HT-29 (cell line): ENCODE measurements at places on chromosomes 3 and 15.

DNA sequence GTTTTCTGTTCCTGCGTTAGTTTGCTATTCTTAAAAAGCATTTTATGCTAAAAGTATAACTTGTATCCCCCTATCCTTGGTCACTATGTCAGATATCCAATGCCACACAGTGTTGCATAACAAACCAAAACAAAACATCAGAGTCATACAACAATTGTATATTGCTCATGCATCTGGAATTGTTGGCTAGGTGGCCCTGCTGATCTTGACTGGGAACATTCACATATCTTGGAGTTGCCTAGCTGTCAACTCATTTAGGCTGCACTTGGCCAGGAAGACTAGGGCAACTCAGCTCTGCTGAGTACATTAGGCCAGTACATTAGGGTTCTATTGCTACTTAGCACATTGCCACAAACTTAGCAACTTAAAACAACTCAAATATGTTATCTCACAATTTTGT, 706.5 kb upstream of the UBE2E2 start:
- DNase-seq = no peak

DNA sequence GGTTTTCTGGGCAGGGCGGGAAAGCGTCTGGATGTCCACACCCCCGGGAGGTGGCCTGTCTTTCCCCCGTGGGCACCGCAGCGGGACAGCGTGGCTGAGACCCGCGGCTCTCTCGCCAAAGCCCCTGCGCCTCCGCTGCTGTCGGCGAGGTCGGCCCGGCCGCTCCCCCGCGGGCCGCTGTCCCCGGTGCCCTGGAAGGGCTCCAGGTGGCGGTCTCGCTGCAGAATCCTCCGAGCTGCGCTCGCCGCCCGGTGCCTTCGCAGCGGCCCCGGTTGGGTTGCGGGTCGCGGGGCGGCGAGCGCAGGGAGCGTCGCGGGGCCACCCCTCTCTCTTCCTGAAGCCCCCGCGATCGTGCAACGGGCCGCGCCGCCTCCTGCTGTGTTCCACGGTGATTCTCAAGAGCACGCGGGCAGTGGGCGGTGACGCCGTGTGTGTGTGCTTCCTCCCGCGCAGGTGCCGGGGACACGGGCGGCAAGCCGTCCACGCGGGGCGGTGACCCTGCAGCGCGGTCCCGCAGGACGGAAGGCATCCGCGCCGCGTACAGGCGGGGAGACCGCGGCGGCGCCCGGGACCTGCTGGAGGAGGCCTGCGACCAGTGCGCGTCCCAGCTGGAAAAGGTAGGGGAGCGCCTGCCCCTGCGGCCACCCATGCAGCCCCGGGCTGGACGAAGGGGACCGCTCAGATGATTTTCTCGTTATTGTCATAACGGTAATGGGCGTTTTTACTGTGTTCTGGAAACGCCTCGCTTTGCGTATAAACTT, 54.4 kb downstream of the LRRK1 start:
- DNase-seq = no peak

GRCh38 chr15:81843226-81843625, 202.6 kb downstream of the MEX3B start:
- DNase-seq = no peak

GRCh38 chr3:59186725-59187124, 136.9 kb upstream of the CFAP20DC start:
- DNase-seq = no peak

DNA sequence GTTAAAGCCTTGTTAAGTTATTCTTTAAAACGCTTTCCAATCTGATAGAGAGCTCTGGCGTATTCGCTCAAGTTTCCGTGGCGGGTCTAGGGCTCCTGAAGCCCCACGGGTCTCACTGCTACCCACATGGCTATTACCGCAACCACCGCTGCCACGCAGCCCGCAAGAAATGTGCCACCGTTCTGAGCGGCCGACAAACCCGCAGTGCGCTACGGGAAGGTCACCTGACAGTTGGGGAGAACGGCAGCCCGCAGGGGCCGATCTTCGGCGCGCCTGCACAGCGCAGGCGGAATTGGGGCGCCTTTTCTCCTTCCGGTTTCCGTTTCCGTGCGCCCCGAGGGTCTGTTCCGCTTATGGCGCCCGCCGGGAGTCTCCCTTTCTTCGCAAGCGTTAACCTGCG, 76.6 kb upstream of the SNRPN start:
- no peak for DNase-seq

- DNase-seq = no peak
Observed at GRCh38 chr3:15952543-15953175, 154.9 kb upstream of the ANKRD28 start.

GRCh38 chr15:97966924-97967620, 6.6 kb downstream of the ARRDC4 start:
- DNase-seq = no peak

GRCh38 chr15:94324117-94324826, 92.9 kb downstream of the MCTP2 start:
- peak; percentile 87 for DNase-seq

GRCh38 chr3:47340866-47341265, 40.0 kb upstream of the PTPN23 start:
- DNase-seq = no peak

- DNase-seq = no peak
Observed at GRCh38 chr3:29864809-29865208, 583.9 kb downstream of the RBMS3 start.

GRCh38 chr3:184238246-184238818, 8.9 kb downstream of the VWA5B2 start:
- no peak for DNase-seq

- no peak for DNase-seq
Observed at GRCh38 chr3:9168241-9168741, 81.2 kb downstream of the SRGAP3 start.

DNA sequence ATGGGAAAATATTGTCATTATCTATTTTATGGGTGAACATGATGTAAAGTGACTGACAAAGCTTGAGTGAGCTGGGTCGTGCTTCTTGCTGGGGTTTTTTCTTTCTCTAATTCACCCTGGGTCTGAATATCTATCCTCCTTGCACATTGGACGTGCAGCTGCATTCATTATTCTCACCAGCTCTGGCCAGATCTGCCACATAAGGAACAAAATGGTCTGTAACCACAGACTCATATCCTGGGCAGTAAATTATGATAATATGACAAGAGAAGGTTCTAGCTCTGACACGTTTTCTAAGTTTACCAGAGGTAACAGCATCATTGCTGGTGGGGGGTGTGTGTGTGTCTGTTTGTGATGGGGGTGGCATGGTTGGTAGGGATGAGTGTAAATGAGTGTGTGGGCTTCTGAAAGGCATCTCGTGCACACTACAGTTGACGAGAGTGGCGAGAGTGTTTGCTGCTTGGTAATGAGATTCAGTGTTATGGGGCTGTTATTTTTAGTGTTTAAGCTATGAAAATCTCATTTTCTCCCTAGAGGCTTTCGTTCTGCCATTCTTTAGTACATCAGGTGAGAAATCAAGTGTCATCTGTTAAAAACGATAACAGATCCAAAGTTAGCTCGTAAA, 418.4 kb downstream of the PDCD6IP start:
- DNase-seq = no peak

GRCh38 chr15:39801641-39802309, 19.1 kb upstream of the FSIP1 start:
- peak; percentile 71 for DNase-seq

GRCh38 chr15:77144492-77145070, 73.7 kb upstream of the TSPAN3 start:
- peak; percentile 50 for DNase-seq
